ENCODE measurements at places on chromosomes 7 and 10.

- DNase-seq, result no peak
Measured at GRCh38 chr7:146659732-146660131, 543.1 kb downstream of the CNTNAP2 start.

DNA sequence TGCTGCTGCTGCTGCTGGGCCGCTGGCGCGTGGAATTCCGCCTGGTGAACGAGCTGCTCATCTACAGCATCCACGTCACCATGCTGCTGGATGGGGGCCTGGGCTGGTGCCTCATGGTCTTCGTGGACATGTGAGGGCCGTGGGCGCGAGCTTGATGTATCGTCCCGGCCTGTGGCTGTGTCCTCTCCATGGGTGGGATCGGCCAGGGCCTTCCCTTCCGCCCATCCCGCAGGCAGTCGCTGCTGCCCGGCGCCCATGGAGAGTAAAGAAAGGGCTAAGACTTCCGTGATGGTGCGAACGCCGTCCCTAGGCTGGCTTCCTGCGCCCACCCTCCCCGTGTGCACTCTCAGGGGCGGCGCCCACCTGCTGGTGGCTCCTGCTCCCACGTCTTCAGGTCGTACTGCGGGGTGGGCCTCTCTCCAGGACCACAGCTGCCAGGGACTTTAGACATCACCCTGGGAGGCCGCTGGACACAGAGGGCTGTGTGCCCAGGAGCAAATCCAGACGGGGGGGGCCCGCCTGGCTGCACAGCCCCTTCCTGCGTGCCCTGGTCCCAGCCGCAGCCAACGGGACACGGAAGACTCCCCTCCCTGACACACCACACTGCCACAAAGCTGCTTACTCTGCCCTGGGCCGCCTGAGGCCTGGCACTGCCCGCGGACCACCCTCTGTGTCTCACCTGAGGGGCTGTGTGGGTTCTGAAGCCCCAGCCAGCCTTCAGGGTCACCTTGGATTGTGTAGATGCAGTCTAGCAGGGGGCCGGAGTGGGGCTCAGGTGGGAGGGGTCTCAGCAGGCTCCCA, 167.5 kb downstream of the SEPTIN7 start:
- DNase-seq, result no peak

- DNase-seq, result no peak
Measured at GRCh38 chr10:21300551-21300950, 224.9 kb downstream of the SKIDA1 start.

DNA sequence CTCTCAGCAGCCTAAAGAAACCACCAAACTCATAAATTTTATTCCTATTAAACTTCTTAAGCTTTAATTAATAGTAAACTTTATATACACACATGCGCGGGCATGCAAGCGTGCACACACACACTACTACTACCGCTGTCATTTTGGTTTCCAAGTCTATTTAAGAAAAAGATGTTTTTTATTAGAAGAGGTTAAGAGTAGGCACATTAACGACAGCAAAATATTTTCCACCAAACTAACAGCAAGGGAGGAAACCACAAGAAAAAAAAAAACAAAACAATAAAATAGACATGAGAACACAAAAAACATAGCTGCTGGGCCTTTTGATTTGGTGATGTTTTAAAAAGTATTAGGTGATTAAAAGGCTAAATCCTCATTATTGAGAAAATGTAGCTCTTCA, 28.6 kb downstream of the RTKN2 start:
- DNase-seq, result no peak

GRCh38 chr10:70162892-70163201, 7.5 kb downstream of the SAR1A start:
- no peak for DNase-seq

DNA sequence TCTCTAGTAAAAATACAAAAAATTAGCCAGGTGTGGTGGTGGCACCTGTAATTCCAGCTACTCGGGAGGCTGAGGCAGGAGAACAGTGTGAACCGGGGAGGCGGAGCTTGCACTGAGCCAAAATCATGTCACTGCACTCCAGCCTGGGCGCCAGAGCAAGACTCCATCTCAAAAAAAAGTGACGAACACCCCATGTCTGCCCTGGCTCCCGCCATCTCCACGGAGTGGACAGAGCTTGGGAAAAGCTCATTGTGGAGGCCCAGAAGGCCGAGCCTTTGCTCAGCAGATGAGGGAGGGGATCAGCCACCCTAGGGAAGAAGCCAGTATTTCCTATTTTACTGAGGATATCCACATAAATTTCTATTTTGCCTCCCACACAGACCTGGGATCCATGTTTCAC, 136.8 kb downstream of the DIP2C start:
- DNase-seq, result no peak

DNA sequence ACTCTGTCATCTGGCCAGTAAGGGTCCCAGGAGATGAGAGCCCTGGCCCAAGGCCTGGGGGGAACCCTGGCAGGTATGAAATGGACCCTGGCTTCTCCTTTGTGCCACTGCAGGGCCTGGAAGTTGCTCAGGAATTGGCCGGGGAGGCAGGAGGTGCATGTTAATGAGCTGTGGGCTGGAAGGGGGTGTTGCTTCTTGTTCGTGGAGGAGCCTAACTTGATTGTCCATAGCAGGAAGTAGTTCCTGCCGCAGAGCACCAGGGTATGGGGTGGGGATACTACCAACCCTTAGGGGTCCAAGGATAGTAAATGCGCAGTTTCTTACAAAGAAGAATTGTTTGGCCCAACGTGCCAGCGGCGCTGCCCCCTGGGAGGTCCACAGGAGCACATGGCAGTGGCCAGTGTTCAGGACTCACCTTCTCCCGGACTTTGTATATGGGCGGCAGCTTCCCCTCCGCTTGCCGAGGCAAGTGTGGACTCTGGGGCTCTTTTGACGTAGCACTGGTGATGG, 21.5 kb downstream of the TEX36 start:
- no peak for DNase-seq

DNA sequence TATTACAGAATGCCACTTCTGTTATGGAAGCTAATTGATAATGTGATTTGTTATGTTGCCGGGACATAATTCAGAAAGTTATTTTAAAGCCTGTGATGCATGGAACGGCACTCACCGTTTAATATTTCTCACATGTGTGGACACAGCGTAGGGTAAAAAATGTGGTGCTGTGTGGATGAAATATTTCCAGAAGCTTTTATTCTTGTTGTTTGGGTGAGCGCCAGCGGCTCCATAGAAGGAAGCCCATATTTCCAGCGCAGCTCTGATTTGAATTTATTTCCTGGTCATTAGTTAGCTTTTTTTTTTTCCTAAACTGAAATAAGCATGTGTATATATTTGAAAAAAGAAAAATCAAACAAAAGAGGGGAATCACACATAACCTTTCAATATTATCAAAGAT, 20.2 kb upstream of the NKX6-2 start:
- DNase-seq, result no peak

GRCh38 chr10:67657775-67658174, 38.2 kb downstream of the CTNNA3 start:
- DNase-seq, result no peak

- no peak for DNase-seq
Measured at GRCh38 chr7:121440857-121441503, 44.9 kb upstream of the FAM3C start.

DNA sequence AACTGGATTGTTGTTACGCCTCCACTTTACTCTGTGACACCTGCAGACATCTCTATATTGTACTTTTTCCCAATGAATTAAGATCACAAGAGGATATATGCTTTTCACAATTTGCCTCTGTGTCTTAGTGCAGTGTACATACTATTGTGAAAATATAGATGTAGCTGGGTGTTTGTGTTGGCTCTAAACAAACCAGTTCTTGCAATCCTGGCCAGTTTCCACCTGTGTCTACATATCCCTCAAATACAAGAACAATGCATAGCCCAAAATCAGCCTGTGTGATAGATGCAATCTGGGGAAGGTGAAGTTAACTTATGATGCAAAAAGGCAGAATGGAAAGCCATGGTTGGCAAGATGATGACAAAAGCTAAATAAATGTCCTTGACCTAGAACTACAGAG, 36.5 kb upstream of the DLD start:
- DNase-seq, result no peak

DNA sequence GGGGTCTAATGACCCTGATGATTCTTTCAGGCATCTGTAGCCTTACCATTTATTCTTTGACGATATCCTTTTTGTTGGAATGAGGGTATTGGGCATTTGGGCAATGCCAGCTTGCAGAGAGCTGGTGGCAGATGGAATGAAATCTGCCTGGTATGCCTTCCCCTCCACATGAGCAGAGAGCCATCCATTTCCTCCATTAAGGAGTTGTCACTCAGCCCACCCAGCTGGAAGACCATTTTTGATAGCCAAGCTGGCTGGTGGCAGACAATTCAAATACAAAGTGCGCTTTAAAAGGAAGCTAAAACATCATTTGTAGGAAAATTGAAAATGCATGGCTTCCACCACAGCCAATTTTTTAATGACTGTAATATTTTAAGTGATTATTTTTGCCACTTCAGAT, 240.1 kb upstream of the SLC26A5 start:
- no peak for DNase-seq

Data from NCI-H2227 treated with DMSO at 0.1 percent for 48 hours (cell line).